ENCODE measurements at places on chromosomes 12 and 14. TPM values are rescaled to one million over a fixed set of nuclear protein-coding genes. Genes with fewer than 3 reads are reported as not detected.

DNA sequence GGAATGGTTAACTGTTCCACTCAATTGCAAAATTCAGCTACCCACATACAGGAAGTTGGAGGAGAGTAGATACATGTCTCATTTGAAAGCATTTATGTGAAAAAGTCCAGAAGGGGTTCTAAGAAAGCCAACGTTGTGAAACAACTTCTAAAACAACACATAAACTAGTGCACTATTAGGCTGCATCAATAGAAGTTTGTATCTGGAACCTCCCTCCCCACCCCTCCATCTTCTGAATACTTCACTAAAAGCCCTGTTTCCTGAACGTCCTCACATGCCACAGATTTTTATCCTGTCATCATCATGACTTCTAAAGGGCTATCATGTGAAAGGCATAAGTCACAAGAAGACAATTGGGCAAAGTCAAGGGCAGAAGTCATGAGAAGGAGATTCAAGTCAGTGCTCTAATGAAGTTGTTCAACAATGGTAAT, 5.5 kb downstream of the KRT79 start:
- H3K36me3 ChIP-seq, result no peaks in the 10 kb centered on the region
- H3K27me3 ChIP-seq, result no peaks in the 10 kb centered on the region
- no peak overlapping the region for H3K4me3 ChIP-seq
- DNase-seq, result no peak
- no peak overlapping the region for H3K27ac ChIP-seq
- no peaks in the 10 kb centered on the region for H3K4me1 ChIP-seq

GRCh38 chr12:26126340-26127284, 1.8 kb upstream of the BHLHE41 start:
- peak overlapping the region; percentile 67 for H3K4me3 ChIP-seq
- peak overlapping the region; percentile 97 for H3K27ac ChIP-seq
- peaks cover 25% of the 10 kb centered on the region for H3K4me1 ChIP-seq
- DNase-seq, result peak; percentile 87
- H3K36me3 ChIP-seq, result no peaks in the 10 kb centered on the region

- no peak overlapping the region for H3K4me3 ChIP-seq
- H3K36me3 ChIP-seq, result no peaks in the 10 kb centered on the region
- H3K27me3 ChIP-seq, result no peaks in the 10 kb centered on the region
- H3K4me1 ChIP-seq, result no peaks in the 10 kb centered on the region
- no peak for DNase-seq
Observed at GRCh38 chr12:113485330-113485729, 13.7 kb upstream of the LHX5 start.

GRCh38 chr14:99732436-99733210, 48.5 kb downstream of the CYP46A1 start:
- H3K4me3 ChIP-seq, result no peak overlapping the region
- H3K4me1 ChIP-seq, result peaks cover 76% of the 10 kb centered on the region
- no peak overlapping the region for H3K27ac ChIP-seq
- no peaks in the 10 kb centered on the region for H3K27me3 ChIP-seq
- no peaks in the 10 kb centered on the region for H3K36me3 ChIP-seq

DNA sequence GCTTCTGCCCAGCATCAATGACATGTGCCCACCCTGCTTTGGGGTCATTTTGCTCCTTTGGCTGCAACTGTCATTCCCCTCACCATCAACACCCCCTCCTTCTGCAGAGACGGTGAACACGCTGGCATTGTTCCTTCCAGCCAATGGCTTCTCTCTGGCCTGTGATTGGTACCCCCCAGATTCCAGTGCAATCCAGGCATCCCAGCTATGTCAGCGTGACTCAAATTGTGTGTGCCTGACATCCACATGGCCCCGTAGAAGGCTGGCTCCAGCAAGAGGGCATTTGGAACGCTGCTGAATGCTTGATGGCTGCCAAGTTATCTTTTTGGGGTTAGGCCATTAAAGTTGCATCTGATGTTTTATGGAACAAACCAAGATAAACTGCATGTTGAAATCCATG, 21.0 kb upstream of the CCND2 start:
- no peak overlapping the region for H3K4me3 ChIP-seq
- no peaks in the 10 kb centered on the region for H3K36me3 ChIP-seq
- peaks cover 10% of the 10 kb centered on the region for H3K4me1 ChIP-seq

DNA sequence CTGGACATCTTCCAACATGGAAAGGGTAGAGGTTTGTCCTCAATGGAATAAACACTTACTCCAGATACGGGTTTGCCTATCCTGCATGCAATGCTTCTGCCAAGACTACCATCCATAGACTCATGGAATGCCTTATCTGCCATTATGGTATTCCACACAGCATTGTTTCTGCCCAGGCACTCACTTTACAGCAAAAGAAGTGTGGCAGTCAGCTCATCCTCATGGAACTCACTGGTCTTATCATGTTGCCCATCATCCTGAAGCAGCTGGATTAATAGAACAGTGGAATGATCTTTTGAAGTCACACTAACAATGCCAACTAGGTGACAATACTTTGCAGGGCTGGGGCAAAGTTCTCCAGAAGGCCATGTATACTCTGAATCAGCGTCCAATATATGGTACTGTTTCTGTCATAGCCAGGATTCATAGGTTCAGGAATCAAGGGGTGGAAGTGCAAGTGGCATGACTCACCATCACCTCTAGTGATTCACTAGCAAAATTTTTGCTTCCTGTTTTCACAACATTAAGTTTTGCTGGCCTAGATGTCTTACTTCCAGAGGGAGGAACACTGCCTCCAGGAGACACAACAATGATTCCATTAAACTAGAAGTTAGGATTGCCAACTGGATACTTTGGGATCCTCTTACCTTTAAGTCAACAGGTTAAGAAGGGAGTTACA, 140.4 kb downstream of the SLC35F4 start:
- H3K4me1 ChIP-seq, result no peaks in the 10 kb centered on the region
- H3K4me3 ChIP-seq, result no peak overlapping the region
- no peaks in the 10 kb centered on the region for H3K36me3 ChIP-seq

Gene CACNA1C
- 93.6 TPM for total RNA-seq

Measured in right atrium auricular region (tissue), 2 donors.